Fibroblast of the aortic adventitia (primary cell): ENCODE measurements at places on chromosomes 7 and 10.
A peak's percentile ranks its signal among the peaks of the same experiment; 100 is the strongest.

DNA sequence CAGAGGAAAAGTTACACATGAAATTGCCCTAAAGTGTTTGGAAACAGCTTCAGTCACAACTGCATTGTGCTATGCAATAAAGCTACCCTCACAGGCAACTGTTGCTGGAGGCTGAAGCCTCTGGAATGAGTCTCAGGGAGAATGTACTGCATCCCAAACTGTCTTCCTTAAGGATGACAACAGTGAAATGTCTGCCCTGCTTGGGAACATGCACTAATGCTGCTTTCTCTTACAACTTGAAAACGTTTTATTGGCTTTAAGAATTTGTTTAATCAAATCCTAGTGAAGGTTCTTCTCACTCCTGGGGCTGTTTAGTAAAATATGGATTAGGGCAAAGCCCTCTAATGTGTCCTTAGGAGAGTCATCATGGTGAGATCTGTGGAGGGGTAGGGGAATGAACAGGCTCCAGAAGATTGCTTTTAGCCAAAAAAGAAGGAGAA lies 215.4 kb downstream of the TWIST1 start:
- DNase-seq = peak; percentile 53

GRCh38 chr7:38232502-38233366 lies 40.7 kb downstream of the TARP start:
- DNase-seq = no peak

GRCh38 chr7:150811-151221 lies 41.6 kb upstream of the FAM20C start:
- DNase-seq = no peak

DNA sequence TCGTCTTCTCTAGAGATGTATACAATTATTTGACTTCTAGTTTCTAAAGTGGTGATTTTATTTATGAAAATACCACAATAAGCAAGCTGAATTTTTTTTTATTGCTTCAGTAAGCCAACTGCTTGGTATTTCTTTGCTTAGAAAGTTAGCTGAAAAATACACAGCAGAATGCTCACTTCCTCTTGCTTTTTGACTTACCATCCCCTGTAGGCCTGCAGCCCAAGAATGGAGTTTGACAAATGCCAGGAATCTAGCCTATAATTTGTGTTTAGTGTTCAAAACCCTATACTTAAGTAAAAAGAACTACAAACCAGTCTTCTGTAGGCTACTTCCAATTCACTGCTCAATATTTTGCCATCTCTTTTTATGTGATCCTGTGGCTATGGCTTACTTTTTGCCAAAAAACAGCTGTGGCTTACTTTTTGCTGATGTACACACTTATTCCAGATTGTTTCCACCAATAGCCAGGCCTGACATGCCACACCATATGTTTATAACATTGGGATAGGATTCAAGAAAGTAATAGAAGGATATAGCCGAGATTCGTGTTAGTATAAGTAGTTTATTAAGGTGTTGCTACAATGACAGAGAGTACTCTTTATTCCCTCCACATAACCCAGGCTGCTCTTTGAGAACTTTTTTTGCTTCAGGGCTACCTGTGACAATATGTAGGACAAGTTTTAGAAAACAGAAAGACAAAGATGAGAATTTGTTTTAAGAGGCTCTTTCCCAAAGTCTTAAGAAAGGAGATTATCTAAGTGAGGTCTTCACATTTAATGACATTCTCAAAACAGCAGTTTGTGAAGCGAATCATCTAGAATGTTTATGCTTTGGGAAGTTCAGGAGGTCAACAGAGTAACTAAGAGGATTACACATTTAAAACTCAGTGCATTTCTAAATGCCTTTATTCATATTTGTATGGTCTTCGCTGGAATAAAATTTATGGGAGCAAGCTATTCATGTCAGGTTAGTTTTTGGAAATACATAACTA lies 263.9 kb upstream of the FZD1 start:
- DNase-seq = peak; percentile 30
